ENCODE measurements at places on chromosomes 6 and 20.
A peak's percentile ranks its signal among the peaks of the same experiment; 100 is the strongest.

DNA sequence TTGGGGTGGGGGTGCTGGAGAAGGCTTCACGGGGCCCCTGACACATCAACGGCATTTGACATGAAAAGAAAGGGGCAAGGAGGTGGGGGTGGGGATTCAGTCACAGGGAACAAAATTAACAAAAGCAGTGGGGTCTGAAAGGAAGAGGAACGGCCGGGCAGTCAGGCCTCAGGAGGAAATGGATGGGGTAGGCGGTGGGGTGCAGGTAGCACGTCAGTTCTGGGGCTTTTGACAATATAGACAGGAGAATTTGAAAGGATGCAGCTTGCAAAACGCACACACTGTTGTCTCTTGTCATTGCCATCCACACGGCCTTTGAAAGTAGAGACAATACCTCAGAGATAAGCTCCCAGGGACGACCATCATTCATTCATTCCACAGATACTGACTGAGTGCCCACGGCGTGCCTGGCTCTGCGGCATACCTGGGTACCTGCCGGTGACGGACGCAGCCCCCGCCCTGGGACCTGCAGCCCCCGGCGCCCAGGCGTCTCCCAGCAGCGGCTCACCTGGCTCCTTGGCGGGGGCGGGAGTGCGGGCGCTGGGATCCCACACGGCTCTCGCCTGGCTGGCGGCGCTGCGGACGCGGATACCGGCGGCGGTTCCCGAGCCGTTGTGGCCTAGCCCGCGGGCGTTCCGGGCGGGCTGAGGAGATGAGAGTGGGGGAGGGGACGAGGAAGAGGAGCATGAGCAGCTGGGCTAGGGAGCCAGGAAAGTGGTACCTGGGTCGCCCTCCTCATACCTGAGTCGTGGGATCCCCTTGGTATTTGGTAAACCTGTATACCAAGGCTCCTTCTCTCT lies at the start of gene SLC26A8:
Gene SLC26A8 (minus strand): TSS at position 646 of the 800 bp plus-strand sequence. CDS start 4,934 bp downstream, outside the sequence.
- no peak for DNase-seq

DNA sequence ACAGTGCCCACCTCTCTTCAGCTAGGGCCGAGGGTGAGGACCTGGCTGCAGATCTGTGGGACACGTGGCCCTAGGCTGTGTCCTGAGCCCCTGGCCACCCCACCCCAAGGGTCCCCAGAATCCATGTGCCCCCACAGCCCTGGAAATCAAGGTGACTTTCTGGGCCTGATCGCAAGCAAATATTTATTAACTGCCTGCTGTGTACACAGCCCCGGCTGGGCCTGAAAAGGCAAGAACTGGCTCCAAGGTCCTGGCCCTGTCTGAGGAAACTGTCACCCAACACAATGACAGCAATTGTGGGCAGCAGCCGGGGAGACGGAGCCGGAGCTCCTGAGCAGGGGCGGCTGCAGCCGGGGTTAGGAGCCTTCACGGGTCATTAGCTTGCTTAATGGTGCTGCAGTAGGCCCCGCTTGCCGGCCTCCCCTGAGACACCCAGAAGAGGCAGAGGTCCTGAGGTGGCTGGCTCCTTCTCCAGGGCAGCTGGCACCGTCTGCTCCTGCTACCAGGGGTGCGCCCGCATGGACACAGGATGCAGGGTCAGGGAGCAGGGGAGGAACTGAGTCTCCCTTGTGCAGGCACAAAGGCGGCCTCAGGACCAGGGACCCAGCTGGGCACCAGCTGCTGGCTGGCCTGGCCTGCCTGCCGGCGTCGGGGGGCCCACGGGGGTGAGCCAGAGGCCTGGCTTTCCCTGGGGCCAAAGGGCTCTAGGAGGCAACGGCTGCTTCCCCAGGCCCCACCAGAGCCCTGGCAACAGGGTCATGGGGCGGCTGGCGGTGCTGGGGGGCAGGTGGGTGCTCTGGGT lies 24.1 kb downstream of the NPEPL1 start:
- DNase-seq: no peak

- DNase-seq: peak; percentile 23
Observed at GRCh38 chr6:30169658-30170614, 6.6 kb downstream of the TRIM15 start.

DNA sequence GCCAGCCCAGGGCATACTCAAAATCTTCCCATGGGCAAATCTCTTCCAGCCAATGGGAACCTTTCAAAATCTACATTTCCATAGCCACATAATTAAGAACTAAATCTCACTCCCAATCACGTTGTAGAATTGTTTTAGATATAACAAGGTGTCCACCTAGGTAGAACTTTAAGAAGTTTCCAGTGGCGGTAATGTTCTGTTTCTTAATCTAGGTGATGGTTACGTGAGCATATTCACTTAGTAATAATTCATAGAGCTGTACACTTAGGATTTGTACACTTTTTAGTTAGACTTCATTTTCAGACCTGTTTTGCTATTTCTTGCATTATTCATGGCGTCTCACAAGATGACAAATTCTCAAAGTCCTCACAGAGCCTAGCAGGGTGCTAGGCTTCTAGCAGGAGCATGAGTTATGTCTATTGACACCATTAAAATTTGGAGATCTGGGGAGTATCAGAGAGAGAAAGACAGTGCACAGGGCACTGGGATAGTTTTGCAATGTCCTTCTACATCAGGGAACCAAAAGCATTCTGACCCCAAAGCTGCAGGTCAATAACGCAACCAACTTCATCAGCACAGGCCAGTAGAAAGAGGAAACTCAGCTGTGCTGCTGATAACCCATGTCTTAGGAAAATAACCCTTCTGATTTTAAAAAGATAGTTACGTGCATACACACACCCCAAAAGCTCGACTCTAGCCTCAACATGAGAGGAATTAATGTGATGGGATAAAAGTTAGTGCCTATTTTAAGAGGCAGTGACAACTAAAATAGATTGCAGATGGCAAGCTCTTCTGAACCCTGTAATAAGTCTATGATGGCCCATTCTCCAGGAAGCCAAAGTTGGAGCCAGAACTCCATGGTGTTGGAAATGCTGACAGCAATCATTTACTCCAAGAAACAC lies 518.1 kb upstream of the JARID2 start:
- no peak for DNase-seq

DNA sequence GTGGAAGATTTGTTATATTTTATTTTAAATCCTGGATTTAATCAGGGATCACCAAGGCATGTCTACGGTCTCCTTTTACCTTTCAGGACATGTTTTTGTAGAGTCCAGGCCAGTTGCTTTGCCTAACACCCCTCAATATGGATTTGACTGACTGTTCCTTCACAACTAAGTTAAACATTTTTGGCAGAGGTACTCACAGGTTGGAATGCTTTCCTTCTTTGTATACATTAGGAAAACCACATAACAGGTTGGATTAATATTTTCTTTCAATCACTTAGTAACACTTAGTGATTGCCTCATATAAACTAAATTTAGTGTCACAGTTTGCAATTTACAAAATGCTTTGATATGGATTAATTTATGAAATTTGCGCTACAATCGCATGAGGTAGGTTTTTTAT lies 64.5 kb downstream of the IPCEF1 start:
- no peak for DNase-seq

DNA sequence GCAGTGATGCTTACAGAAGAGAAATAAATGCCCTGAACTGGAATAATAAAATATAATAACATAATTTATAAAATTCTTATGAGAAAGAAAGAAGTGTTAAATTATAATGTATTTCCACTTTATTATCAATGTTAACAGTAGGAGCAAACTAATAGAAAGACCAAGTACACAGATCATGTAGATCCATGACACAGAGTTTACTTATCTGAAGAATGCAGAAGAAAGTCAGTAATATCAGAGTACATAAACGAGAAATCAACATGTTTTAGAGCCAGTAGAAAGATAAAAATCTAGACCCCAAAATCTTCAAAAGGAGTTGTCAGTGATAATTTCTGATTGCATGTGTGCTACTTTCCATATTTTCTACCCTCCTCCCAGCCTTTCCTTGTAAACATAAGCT lies 334.8 kb upstream of the MANEA start:
- DNase-seq: no peak

DNA sequence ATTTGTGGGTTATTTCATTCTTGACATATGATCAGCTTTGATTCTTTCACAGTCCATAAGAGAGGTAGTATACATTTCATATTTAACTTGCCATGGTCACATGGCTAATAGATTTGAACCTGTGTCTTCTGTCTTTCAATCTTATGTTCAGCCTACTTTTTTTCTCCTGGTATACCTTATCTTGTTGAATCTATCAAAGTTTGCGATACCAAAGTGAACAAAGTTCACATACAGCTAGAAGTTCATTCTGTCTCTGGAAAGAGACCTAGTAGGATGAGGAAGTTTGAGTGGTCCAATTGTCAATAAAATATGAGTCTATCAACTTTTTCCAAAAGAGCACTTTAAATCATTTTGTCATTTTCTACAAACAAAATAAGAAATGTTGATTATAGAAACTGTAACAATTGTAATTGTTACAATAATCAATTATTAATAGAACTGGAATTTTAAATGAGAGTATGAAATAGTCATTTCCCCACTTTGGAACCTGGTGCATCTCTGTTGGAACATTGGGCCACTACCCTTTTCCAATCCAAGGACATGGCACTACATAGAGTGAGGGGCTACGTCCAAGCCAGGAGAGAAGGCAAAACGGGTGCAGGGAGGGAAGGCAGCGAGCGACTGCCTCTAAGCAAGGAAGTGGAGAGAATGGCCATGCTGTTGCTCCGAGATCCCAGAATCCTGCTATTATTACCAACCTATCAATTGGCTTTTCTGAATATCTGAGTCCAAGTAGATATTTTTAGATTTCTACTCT lies 194.2 kb upstream of the FOXQ1 start:
- DNase-seq: no peak

DNA sequence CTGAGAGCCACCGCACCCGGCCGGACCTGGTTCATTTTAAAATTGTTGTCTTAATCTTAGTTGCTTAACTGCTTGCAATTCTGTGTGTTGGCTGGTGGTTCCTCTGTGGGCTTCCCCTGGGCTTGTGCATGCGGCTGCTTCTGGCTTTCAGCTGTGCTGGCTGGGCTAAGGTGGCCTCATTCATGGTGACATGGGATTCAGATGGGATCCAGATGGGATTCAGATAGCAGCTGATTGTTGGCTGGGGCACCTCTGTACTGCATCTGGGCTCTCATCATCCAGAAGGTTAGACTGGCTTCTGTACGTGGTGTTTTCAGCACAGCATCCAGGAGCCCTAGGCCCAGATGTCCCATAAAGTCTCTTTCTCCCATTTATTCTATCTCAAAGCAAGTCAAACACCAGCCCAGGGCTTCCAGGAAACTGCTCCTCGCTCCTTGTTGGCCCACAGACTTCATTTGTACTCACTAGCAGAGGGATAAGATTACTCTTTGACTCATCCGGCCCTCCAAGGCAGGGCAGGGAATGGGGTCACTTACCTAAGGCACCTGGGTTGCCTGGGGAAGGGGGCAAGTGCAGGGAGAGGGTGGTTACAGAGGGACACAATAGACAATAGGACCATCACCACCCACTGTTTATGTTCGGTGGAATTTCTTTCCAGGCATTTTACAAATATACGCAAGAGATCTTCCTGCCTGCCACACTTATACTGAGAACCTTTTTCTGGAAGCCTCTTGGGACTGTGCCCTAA lies 10.2 kb upstream of the PEDS1 start:
- no peak for DNase-seq

- no peak for DNase-seq
Observed at GRCh38 chr20:53763707-53764414, 170.2 kb upstream of the ZNF217 start.

DNA sequence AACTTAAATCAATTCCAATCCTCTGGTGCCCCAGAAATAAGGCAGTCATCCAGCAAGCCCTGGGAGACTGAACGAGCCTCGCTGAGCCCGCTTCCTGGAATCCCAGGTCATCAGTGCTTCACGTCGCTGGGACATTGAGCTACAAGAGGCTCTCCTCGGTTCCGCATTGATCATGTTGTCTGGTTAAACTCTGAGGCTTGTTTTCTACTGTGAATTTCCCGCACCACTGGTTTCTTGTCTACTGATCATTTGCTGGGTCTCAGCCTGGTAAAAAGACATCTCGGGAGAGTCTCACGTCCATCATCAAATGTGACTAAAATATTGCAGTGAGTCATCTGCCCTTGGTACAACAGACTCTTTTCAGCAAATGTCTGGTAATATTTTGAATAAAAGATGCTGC lies 569.2 kb downstream of the QKI start:
- no peak for DNase-seq

DNA sequence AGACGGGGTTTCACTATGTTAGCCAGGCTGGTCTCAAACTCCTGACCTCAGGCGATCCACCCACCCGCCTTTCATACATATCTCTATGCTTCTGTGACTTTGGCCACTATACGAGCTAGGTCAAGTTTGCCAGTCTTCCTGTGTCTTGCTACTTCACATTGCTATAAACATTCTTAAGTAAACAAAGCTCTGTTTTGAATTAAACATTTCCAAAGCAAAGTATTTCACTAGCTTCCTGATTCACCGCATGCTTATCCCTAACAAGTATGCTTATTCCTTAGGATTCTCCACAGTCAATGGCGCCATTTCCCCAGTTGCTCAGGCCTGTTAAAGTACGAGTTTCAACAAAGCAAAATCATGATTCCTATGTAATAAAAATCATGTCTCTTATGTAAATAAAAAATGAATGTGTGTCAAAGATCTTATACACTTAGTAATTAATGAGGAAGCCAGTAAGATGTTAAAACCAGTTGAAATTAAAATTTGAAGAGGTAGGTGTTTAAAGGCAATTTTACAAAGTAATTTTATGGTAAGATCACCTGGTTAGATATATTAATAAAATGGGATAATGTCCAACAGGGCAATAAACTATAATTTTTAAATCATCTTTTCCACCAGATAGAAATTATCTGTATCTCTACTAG lies 88.5 kb downstream of the PRKN start:
- no peak for DNase-seq

GRCh38 chr6:45650524-45651135 lies 272.9 kb upstream of the SUPT3H start:
- DNase-seq: no peak

DNA sequence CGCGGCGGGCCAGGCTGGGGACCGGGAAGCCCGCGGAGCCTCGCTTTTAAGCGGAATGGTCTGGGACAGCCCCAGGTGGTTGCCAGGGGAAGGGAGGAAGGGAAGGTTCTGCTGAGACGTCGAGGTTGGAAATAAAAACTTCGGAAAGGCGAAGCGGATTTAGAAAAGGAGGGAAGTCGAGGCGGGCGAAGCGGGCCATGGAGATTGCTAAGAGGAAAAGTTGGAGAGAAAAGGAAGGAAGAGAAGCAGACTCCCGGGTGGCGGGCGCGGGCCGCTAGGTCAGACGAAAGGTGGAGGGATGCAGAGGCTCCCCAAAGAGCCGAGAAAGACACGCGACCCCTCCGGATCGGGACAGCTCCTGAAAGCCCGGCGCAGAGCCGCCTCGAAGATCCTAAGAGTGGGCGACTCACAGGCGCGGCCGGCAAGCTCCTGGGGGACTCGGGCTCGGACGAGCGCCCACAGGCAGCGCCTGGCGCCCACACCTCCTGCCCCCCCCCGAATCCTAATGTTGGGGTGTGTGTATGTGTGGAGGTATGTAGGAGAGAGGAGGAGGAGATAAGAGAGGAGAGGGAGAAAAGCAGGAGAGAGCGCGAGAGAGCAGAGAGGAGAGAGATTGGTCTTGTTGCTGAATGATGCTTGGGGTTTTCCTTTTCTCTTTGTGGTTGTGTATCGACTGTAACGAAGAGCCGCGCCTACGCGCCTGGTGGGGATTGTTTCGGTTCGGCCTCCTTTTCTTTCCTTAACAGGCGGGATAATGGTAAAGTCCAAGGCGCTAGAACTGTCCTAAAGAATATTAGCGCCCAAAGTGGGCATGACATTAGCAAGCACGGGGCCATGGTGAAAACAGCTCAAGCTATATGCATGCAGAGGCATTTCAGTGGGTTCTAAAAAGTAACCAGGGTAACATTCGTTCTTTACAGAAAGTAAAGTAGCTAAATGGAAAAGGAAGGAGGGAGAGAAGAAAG lies 1.5 kb downstream of the TFAP2B start:
- DNase-seq: no peak

All from naive thymus-derived CD4-positive, alpha-beta T cell (primary cell).